ENCODE measurements at places on chromosomes 6 and 20.

DNA sequence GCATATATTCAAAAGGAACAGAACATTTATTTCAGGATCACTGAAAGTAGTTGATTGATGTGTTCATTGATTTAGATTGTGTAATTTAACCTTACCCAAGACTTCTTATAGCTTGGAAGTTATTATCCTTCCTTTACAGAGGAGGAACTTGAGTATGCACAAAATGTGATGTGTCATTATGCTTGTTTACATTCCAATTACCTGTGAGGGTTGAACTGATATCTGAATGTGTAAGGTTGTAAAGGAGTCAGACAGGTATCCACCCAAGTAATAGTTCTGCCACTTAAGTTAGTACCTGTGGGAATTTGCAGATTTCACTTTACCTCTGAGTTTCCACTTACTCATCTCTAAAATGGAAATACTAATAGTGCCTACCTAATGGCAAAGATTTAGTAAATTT lies 668.2 kb downstream of the DOK5 start:
- DNase-seq = no peak

DNA sequence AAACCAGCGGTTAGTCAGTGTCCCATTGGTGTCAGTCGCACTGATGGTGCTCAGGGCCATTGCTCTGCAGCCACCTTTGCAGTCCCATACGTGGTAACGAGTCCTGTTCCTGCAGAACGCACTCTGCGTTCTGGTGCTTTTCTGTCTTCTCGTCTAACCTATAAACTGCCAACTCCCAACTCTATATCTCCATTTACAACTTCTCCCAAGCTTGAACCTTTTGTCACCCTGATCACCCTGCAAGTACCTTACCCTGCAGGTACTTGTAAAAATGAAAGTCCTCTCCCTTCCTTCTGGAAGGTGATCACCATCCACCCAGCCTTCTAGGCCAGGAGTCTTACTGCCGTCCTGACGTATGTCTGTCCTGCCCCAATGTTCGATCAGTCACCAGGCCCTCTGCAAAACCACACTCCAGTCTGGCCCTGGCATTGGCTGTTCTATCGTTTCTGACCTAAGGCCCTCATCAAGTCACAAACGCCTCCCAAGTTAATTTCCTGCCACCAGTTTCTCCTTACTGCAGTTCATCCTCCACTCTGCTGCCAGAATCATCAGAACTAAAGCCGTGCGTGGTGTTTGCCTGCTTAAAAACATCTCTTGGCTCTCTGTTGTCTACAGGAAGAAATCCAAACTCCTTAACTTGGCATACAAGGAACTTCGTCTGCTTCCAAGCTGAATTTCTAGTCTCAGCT lies 7.9 kb downstream of the RREB1 start:
- no peak for DNase-seq

GRCh38 chr20:37758332-37758731 lies 64.5 kb downstream of the CTNNBL1 start:
- peak; percentile 32 for DNase-seq

DNA sequence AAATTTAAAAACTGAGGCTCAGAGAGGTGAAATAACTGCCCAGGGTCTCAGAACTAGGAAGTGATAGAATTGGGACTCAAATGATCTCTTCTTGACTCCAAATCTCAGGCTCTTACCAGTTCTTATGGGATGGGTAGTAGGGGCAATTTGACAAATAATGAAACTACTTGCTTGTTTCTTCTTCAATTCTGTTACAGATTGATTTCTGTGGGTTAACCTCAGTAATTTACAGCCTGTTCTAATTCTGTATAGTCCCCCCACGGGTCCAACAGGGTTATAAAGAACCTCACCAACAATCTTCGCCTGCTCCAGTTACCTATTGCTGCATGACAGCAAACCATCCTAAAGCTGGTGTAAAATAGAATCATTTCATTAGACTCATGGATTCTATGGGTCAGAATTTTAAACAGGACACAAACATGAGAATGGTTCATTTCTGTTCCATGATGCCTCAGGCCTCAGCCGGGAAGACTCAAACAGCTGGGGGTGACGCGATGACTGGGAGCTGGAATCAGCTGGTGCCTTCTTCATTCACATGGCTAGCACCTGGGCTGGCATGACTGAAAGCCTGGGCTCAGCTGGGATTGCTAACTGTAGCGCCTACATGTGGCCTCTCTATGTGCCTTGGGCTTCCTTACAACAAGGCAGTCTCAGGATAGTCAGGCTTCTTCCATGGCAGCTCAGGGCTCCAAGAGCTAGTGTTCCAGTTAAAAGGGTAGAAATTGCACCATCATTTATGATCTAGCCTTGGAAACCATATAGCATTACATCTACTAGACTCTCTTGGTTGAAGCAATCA lies 6.6 kb upstream of the WFDC2 start:
- no peak for DNase-seq

DNA sequence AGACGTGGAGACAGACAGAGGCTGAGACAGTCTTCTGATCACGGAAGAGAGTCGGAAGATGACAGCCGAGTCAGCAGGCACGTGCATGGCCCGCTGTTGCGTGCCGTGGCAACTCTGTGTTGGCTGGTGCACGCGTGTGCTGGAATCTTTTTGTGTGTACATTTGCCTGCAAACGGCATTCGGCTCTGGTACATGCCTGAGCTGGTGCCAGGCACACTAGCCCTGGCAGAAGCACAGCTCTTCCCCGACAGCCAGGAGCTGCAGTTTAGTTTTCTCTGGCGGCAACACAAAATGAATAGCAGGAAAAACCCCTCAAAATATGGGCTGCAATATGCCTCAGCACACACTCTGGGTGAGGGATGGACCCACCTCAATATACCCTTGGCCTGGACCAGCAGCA lies 769 bp upstream of the PDYN start:
- no peak for DNase-seq

DNA sequence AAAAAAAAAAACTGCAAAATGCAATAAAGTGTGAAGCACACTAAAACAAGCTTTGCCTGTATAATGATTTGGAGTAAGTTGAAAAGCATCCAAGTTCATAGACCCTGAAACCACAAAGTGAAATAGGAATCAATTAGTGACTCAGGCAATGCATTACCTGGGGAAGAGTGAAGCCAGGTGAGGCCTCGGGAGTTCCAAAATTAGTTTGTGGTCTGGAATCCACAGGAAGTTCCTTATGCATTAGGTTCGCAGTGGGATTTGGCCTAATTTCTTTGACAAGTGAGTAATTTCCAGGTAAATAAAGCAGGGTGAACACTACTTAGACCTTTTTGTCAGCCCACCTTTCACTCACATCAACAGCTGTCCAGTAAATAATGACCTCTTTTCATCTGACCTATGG lies 490.8 kb downstream of the CBLN4 start:
- no peak for DNase-seq

- no peak for DNase-seq
These were observed 250.3 kb downstream of the TTLL2 start for GRCh38 chr6:167575158-167575696.

DNA sequence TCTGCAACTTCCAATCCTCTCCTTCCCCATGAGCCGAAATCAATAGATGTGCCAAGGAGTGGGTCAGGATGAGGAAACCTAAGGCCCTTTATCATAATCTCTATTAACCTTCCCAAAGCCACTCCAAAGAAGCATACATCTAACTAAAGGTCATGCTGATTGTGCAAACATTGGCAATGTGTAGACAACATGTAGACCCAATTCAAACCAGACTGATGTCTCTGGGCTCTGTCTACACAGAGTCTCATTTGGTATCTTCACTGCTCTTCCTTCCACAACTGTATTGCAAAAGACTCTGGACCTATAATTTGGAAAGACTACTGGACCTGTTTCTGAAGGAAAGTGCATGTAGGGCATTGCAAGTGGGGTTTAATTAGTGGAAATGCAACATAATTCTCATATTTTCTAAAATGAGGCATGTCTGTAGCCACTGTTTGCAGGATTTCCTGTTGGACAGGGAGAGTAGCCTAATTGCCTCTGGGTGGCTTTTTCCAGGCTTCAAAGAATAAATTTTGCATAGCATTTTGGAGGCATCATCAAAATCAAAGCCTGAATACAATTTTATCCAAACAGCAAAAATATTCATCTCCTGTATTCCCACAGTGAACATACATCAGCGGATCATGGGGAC lies 35.0 kb upstream of the MLIP start:
- DNase-seq = no peak

DNA sequence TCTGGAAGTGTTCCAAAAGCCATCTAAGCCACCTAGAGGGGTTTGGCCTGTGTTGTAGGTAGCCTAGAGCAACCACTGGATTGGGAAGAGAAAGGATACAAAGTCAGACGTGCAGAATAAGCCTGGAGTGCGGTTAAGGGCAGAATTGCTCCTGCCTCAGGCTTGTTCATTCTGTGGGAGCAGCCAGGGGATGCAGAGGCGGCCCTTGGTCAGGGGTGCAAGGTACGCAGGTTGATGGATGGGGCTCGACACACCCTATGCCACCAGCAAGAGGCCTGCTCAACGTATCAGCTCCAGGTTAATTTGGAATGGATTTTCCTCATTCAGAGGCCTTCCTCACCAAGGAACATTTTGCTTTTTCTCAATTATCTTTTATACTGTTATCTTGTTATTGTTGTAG lies 129.8 kb downstream of the SLC23A2 start:
- no peak for DNase-seq

- DNase-seq = no peak
These were observed 72.0 kb downstream of the CHMP4B start for GRCh38 chr20:33883164-33883563.

DNA sequence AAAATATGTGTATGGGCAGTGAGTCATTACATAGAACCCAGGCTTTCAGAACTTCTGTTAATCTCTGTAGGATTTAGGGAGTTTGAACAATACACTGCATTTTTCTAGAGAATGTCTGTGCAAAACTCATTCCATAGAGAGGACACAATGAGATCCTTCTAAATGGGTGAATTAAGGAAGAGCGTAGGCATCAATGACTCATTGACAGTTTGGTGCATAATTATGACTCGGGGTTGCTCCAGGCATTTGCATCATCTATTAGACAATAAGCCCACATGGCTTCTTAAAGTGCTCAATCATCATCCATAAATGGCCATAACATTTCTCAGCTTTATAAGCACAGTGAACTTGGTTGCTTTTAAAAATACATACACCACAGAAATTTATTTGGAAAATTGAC lies 625.5 kb downstream of the CDH26 start:
- no peak for DNase-seq

- DNase-seq = no peak
These were observed 123.0 kb downstream of the JARID2 start for GRCh38 chr6:15368873-15369272.

- no peak for DNase-seq
These were observed 5.1 kb downstream of the BTN2A2 start for GRCh38 chr6:26388014-26388413.

GRCh38 chr6:101294051-101294638 lies 99.4 kb upstream of the GRIK2 start:
- DNase-seq = no peak

DNA sequence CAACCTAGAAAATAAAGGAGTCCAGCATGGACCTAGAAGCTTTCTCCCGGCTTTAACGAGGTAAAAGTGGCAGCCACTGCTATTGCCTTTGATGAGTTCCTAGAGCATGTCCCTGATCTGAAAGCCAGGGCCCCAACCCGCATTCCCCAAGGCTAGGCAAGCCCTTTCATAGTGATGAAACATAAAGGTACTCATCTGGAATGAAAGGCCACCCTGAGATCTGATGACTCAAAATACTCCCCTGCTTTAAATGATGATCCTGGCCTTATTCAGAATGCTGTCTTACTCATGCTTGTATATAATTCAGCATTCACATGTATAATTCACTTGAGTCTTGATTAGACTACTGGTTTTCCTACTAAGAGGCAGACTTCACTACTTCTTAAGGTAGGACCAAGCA lies 21.3 kb downstream of the TTPAL start:
- no peak for DNase-seq

DNA sequence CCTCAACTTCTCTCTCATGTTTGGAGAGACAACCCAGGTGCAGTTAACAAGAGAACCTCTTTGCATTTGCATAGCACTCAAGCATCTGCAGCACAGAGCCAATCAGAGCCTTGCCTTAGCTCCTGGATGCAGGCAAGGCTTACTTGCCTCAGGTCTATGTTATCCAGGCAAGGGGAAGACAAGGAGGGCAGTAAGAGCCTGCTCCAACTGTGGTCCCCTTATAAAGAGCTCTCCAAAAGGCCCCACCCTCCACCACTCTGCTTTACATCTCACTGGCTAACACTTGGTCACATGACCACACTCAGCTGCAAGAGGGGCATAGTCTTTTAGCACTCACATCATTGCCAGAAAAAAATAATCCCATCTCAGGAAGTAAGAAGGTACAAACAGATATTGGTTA lies 540.0 kb downstream of the PTPRT start:
- DNase-seq = no peak

DNA sequence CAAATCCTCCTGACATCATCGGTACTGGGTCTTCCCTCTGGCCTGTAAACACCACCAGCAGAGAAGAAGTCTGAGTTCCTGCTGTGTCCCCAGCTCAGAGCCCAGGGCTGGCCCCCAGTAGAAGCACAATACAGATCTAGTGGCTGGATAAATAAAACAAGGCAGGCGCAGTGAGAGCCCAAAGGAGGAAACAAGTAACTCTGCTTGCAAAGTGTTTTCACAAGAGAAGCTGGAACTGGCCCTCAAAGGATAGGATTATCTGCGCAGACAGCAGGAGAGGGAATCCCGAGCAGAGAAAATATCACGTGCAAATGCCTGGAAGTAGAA lies 205.1 kb downstream of the ZDHHC14 start:
- DNase-seq = no peak

GRCh38 chr6:4814987-4815386 lies 38.8 kb downstream of the CDYL start:
- no peak for DNase-seq

GRCh38 chr20:14355791-14356190 lies 18.4 kb upstream of the FLRT3 start:
- no peak for DNase-seq

DNA sequence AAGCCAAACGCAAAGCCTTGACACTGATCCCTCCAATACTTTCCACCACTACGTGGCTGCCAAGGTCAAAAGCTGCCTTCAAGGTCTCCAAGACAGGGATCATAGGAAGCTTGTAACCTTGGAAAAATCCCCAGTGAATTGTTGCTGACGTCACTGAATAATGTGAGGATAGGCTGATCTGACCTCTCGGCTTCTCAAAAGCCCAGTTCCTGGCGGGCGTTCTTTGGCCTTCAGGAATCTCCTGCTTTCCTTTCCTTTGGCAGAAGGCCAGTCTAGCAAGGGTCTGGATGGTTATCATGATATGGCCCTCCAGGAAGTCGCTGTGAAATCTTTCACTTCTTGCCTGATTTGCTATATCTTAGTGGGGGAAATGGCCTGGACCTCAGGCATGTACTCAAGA lies 61.4 kb upstream of the TNFAIP3 start:
- no peak for DNase-seq

DNA sequence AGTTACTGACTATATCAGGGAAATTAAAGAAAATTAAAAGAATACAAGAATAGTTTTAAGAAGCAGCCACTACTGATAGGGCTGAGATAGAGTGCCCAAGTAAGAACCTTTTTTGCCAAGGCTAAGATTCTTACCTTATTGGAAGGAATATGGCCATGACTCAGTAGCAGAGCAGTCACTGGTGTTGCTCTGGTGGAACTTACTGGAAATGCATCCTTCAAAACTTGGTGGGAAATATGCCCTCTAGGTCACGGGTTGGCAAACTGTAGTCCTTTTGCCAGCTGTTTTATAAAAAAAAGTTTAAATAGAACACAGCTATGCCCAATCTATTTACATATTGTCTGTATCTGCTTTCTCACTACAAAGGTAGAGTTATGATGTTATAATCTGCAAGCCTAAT lies 6.0 kb downstream of the HSF2 start:
- DNase-seq = no peak

All from HuH-7 (cell line).